ENCODE measurements at places on chromosomes 5 and 9. TPM values are rescaled to one million over a fixed set of nuclear protein-coding genes. Genes with fewer than 3 reads are reported as not detected.

The CDH18 gene
- total RNA-seq, result not detected

The CER1 gene
- not detected for total RNA-seq

The COL27A1 gene
- total RNA-seq, result not detected

The PCDHB5 gene
- not detected for total RNA-seq

The KLHL3 gene
- 14.0 TPM for total RNA-seq

The SPINK4 gene
- not detected for total RNA-seq

GRCh38 chr9:9557804-9558334, 1054.9 kb downstream of the PTPRD start:
- no peak for DNase-seq

DNA sequence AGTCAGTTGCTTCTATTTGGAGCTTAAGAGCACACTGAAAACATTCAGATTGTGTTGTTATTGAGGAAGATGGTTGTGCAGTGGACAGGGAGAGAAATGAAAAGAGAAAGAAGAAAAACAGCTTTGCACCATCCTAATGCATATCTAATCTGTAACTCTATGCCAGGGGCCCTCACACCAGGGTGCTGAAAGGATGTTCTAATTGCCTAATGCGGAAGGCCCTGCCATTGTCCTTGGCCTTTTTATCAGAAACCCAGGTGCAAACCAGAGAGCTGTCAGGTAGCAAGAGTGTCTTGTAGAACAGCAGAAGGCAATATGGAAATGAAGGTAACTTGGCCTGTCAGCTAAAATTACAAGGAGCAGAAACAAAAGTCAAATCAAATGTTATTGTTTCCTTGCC, 384.5 kb upstream of the PIK3R1 start:
- no peak for DNase-seq

DNA sequence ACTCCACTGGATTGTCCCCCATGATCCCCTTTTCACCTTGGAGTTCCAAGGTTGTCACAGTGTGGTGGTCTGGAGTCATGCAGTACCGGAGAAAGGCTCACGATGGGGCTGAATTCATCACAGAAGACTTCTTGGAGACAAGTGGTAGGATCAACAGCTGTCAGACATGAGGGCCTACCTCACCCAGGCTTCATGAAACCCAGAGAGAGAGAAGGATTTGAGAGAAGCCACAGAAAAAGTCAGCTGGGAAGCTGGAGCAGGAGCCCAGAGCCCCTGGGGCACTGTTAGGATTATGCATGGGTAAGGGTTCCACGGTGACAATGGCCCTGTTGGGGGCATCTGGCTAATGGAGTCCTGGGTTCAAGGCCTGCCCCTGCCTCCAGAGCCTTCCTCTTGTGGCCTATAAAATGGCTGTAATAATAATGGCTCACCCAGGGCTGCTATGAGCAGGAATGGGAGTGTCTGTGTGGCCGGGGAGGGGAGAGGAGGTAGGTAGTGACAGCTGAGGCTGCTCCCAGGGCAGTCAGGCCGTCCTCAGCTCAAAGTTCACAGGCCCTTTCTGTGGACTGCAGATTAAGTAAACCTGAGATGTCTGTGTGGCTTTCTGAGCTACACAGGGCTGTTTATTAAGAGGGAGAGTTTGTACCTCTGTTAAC, 910 bp downstream of the TRIM14 start:
- DNase-seq, result peak; percentile 83

DNA sequence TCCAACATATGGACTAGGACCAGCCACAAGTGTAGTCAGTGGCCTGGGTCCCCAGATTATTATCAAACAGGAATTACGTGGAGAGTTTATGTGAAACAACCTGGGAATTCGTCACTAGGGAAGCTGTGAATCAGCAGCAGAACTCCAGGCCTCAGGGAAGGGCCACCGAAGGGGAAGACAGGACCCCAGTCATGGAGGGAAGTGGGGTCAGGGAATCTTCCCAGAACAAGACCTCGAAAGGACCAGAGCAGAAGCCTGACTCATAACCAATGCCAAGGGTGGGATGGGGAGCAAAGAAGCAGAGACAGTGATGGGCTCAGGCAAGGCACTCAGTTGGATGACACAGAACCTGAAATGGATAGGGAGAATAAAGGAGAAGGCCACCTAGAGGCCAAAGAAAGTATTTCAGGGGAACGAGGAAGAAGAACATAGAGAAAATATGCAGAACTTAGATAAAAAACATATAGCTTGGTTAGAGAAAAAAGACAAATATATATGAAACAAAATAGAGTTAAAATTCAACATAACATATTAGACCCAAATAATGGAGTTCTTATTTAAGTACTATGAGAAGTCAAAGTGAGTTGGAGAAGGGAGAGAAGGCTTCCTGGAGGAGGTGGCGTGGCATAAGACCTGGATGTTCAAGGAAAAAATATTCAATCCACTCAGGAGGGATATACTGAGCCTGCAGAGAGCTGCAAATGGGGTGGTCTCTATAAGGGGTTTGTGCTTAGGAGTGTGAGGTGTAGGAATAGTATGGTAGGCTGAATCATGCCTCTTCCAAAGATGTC, 66.7 kb upstream of the CAST start:
- DNase-seq, result peak; percentile 52

DNA sequence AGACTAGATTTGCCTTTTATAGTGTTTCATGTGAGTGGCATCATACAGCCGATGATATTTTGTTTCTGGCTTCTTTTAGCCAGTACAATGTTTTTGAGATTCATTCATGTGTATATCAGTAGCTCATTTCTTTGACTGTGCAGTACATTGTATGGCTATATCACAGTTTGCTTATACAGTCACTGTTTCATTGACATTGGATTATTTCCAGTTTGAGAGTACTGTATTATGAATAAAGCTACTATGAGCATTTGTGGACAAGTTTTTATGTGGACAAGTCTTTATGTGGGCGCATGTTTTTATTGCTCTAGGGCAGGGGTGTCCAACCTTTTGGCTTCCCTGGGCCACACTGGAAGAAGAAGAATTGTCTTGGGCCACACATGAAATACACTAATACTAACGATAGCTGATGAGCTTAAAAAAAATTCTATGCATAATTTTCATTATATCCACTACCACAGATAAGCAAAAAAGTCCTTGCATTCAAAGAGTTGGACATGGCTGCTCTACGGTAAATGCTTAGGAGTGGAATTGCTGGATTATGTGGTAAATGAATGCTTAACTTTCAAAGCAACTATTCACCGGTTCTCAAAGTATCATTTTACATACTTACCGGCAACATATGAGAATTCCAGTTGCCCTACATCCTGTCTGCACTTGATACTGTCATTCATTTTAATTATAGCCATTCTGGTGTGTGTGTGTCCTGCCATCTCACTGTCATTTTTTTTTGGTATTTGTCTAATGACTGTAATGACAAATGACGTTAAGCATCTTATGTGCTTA, 177.8 kb downstream of the RGS3 start:
- no peak for DNase-seq

DNA sequence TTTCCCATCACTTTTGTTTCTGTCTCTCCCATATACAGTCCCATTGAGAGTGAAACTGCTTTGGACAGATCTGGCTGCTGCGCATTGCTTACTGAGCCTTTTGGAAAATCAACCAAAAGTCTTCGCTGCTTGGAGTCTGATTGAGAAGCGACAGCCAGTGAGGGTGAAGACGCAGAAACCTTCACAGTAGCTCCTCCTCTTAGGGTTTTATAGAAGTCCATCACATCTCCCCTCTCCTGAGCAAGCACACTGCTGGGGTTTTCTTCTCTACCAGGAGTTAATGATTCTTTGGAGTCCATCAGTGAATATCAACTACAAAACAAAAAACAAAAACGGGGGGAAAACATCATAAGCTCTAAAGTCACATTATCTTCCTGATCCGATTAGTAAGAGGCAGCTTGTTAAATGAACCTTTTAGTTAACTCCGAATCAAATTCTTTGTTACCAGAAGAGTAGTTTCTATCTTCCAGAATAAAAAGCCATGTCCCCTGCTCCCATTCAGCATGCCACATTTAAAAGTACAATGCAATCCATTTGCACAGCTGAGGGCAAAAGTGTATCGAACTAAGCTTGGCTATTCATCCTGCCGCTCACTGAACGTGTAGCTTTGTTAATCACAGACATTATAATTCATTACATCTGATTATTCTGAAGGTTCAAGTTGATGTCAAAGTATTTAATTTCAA, 2.8 kb downstream of the NR3C1 start:
- no peak for DNase-seq

GRCh38 chr5:73823508-73823925, 197.5 kb downstream of the ARHGEF28 start:
- no peak for DNase-seq

DNA sequence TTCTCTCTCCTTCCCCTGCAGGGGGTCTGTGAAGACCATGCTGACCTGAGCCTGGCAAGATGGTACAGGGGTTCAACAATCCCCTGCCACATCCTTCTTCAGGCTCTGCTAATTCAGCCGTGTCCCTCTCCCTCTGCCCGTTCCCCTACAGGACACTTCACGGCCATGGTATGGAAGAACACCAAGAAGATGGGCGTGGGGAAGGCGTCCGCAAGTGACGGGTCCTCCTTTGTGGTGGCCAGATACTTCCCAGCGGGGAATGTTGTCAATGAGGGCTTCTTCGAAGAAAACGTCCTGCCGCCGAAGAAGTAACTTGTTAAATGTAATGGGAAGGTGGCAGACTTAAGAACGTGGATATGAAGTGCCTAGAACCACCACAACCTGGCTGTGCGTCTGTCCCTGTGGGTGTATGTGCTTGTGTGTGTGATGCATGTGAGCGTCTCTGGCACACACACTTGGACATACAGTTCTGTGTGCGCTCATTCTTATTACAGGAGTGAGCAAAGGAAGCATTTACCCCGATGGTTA, 6.9 kb upstream of the CCIN start:
- DNase-seq, result no peak

GRCh38 chr9:100309992-100310391, 42.8 kb downstream of the TEX10 start:
- no peak for DNase-seq

DNA sequence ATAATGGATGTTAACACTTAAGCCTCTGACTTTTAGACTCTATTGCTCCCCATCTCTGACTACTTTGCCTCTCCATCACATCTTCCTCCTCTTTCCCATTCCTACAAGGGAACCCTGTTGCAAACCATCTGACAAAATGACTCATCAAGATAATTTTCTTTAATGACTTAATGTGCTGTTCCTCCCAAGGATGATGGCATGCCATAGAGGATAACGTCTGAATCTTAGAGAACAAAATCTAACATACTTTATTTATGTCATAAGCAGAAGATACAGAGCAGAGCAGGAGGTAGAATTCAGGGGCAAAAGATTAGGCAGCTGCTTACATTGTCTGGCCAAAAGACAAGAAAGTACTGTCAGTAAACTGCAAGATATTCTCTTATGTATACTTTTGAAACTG, 76.8 kb downstream of the FGF10 start:
- no peak for DNase-seq

GRCh38 chr9:125487842-125488241, 219.2 kb downstream of the MAPKAP1 start:
- DNase-seq, result no peak

DNA sequence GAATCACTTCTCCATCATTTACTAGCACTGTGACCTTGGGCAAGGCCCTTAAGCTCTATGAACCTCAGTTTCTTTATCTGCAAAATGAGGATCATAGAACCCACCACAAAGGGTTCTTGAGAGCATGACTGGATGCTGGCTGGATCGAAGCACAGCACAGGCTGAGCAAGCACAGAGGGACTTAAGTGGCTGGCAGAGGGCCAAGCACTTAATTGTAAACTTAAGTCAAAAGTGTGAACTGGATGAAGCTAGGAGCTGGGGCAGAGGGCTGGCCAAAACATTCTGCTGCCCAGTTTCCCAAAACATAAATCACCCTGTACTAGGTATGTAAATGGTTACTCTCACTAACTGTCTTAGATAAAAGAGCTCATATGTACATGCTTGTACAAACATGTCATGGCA, 112.3 kb upstream of the WWC1 start:
- no peak for DNase-seq

- no peak for DNase-seq
Observed at GRCh38 chr9:99778308-99778707, 43.4 kb upstream of the NR4A3 start.

DNA sequence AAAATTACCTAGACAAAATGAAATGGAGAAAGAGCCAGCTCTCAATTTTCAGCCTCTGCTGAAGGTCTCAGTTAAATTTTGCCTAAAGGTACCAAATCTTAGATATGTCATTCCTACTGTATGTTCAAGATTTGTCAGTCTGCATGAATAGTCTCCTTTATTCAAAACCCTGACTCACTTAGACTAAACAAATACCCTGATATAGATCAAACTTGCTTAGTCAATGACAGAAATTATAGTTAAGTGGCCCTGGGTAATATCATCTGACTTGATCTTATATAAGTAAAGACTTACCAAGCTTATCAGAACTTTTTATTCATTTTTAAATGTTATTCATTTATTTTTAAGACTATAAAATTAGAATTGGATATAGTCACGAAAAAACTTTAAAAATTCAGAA, 12.2 kb downstream of the MEGF9 start:
- no peak for DNase-seq

DNA sequence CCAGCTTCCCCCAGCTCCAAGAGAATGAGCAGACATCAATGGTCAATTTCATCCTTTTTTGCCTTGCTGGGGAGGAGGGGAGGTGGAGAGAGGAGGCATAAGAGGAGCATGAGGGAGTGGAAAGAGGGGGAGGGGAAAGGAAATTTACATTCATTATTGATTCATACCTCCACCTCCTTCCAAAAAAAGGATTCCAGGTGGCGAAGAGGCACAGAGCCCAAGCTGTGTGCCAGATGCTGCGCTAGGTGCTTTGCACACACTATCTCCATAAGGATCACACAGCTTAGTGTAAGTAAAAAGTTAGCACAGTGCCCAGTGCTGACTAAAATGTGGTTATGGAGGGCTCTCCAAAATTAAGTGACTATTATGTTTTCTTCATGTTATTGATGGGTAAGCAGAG, 11.0 kb downstream of the ASTN2 start:
- no peak for DNase-seq

DNA sequence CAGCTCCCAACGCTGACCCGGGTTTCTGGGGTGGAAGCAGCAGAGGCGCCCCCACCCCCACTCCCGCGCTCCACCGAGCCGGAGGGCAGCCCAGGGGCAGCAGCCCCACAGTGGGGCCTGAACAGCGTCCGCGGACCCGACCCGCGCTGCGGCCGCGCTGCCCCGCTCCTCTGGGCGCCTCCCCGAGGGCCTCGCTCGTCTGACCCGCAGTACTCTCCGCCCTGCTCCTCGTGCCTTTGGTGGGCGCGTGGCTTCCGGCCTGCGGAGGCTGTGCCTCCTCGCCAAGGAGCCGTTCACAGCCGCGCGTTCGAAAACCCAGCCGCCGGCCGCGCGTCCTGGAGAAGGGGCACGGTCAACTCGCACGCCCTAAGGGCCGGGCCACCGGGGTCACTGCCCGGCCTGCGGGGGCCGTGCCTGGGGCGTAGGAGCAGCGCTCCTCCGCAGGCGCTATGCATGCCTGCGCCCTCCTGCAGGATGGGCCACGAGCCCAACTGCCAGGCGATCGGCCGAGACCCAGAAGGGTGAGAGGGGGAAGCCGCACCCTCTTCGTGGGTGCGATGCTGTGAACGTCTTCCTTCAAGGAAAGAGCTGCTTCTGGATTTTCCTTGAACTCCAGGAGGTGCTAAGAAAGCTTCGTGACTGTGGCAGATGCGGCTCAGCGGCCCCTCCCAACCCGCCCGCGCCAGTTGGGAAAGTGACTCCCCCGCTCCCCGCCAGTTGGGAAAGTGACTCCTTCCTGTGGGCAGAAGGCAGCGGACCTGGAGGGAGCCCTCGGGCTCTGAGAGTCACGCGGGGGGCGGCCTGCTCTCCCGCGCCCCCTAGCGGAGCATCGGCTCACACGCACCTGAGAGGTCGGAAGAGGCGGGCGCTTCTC, 82.7 kb downstream of the HSD17B3 start:
- peak; percentile 68 for DNase-seq

GRCh38 chr9:9615086-9615485, 997.7 kb downstream of the PTPRD start:
- no peak for DNase-seq

Data from natural killer cell (primary cell).